Psoas muscle (tissue), 8 donors: ENCODE measurements at places on chromosomes 16 and 17. TPM values are rescaled to one million over a fixed set of nuclear protein-coding genes. Genes with fewer than 3 reads are reported as not detected.

DNA sequence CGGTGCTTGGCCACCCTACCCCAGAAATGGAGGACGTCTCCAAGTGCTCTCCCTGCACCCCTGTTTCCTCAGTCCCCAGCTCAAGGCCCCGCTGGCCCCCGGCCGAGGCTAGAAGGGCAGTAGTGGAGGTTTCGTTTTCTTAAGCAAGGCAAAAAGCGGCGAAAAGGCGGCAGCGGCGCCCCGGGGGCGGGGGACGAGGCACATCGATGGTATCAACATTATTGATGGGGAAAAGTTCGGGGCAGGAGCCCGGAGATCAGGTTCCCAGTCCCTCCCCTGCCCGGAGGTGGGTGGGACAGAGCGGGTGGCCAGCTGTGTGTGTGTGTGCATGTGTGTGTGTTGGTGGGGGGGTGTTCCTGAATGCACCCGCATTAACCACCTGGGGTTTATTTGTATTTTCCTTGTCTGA lies 4.1 kb upstream of the SALL1 start:
- DNase-seq: no peak

The ERCC4 gene
- total RNA-seq: 10.8 TPM

- no peak for DNase-seq
Observed at GRCh38 chr17:38982858-38983746, 15.9 kb upstream of the FBXO47 start.

The LITAF gene
- 60.2 TPM for total RNA-seq

The SSTR5 gene
- not detected for total RNA-seq

DNA sequence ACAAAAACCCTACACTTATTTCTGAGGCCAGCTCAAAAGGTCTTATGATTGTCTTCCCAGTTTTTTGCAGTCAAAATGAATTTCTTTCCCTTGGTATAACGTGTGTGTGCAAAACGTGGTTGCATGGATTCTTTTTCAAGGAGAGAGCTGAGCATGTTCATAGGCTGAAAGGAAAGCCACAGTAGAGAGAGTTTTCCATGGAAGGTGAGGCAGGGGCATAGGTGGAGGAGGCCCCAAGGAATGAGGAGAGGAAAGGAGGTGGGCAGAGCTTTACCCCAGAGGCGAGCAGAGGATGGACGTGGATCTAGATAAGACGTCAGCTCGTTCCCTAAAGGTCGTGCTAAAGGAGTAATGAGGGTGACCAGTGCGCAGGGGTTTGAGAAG lies 22.8 kb downstream of the TRPV2 start:
- DNase-seq: no peak

- DNase-seq: peak; percentile 93
Observed at GRCh38 chr17:81991684-81992305, 14.4 kb downstream of the ASPSCR1 start.

DNA sequence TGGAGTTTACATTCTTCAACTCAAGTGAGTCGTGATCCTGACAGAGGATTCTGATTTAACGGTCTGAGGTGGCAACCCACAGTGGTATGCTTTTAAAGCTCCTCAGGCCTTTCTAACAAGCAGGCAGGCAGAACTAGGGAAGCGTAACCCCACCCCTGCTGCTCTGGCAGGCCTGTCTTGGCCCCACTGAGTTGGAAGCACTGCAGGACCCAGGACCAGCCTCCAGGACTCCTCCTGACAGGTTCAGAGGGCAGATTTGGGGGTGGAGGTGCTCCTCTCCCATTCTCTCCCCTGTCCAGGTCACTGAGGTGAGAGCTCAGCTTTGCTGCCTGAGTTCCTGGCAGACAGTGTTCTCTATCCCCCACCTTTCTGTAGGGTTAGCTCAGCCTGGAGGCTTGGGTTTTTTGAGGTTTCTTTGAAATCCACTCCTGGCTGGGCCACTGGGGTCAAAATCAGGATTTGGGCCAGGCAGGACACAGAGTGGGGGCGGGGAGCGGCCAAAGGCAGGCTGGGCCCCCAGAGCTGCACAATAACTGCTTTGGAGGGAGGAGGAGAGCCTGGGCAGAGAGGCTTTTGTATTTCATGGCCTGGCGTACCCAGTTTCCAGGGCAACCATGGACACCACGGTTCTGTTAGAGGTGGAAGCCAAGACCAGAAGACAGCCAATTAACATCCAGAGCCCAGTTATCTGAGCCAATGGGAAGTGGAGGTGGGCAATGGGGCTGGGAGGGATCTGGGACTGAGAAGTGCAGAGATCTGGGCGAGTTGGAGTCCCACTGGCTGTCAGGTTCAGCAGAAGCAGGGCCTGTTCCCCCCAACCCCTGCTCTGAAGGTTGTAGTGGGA lies 9.5 kb downstream of the MRPL27 start:
- peak; percentile 42 for DNase-seq

The PYY gene
- total RNA-seq: not detected

DNA sequence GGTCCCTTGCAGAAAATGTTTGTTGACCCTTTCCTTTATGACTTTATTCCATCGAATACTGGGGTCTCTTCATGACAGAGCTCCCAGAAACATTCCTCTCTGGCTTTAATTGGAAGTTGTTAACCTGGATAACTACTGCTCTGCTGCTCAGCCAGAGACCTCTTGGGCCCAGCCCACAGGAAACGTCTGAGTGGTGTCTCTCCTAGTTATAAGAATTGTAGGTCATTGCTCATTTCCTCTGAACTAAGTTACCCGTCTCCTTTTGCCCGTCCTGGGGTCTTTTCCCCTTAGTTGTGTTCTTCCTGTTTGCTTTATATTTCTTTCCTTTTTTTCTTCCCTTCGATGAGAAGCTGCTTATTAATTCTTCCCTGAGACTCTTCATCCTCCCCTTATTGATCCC lies 9.0 kb downstream of the MAP2K6 start:
- DNase-seq: no peak

The ARL16 gene
- total RNA-seq: 7.8 TPM

- DNase-seq: no peak
Observed at GRCh38 chr16:84461029-84461412, 43.4 kb downstream of the MEAK7 start.

DNA sequence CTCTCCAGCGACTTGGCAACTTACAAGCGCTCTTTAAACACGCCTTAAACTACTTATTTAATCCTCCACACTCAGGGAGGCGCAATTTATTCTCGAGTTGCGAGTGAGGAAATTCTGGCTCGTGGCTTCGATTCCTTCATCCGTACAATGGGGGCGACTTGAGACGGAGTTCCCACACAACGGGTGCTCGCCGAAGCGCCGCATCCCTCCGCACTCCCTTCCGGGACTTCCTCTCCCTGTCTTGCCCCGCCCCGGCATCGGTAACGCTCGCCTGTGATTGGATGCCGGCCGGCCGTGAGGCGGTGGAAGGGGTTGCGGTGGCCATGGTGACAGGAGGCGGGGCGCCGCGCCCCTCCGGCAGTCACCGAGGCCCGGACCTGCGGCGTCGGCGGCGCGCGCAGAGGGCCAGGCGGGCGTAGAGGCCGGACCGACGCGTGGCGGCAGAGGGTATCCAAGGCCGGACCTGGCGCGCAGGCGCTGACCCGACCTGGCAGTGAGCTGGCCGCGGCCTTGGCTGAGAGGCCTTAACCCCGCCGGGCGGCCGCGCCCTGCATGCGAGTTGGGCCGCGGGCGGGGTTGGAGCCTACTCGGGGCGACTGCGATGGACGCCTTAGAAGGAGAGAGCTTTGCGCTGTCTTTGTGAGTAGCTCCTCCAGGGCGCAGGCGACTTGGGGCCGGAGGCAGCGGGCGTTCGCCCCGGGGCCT lies at the start of gene ARL2BP:
Gene ARL2BP, plus strand, starts transcription at position 493 of the 705 bp plus-strand sequence. Its CDS starts 109 bp downstream, at position 602.
- DNase-seq: peak; percentile 99

The AIPL1 gene
- total RNA-seq: not detected

DNA sequence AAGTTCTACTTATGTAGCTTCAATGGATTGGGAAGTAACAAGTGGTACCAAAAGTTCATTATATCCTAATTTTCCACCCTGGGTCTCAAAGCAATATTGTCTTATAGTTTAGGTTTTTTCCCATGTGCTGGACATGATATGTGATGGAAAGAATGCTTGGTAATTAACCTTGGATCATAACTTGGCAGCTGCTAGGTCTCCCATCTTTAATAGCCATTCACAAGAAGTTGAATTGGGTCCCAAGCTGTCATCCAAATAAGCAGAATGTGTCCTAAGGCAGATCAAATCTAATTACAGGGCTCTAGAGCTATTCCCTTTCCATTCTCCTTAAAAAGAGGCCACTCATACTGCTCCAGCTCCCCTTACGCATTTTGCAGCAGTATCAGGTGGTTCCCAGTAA lies 44.7 kb upstream of the KCNJ16 start:
- no peak for DNase-seq

The CA5A gene
- not detected for total RNA-seq

The RUNDC3A gene
- not detected for total RNA-seq

DNA sequence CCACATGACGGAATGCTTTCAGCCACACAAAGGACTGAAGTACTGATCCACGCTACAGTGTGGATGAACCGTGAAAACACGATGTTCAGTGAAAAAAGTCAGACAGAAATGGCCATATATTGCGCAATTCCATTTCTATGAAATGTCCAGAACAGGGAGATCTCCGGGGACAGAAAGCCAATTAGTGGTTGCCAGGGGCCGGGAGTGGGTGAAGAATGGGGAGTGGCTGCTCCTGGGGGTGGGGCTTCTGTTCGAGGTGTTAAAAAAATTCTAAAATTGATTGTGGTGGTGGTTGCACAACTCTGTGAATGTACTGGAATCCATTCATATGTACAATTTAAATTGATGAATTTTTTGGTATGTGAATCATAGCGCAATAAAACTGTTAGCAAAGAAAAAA lies 154.8 kb upstream of the HSBP1 start:
- DNase-seq: no peak

The MYH3 gene
- total RNA-seq: 5.8 TPM

DNA sequence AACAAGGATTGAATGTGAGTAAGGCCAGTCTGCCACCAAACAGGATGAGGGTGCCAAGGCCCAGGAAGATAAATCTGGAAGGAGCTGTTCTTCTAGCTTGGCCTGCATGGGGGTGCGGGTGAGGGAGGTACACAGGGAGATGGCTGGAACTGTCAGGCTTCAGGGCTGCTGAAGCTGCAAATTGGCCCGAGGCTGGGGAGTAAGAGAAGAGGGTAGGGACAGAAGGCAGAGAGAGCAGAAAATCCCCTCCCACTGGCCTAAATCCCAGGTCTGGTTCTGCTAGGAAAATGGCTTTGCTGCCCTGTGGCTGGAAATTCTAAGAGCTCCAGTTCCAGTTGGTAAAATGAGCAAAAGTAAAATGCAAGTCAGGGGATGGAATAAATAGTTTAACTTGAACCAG lies 87.9 kb downstream of the CCDC182 start:
- no peak for DNase-seq

DNA sequence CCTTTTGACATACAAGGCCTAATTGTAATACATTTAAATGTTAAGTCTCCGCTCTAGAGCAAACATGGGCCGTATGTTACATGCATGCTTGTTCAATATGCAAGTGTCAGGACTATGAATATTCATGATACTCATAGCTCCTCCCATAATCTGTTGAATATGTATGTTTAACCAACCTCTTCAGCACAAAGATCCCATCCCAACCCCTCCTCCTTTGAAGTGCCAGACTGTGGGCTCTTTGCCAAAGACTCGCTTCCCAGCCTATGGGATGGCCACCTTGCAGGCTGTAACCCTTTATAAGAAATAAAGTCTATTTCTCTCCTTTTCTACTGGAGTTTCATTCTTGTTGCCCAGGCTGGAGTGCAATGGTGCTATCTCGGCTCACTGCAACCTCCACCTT lies 156.2 kb downstream of the ABCC12 start:
- no peak for DNase-seq

The MYH2 gene
- total RNA-seq: 4,227 TPM

The AATK gene
- 1.3 TPM for total RNA-seq

GRCh38 chr17:60371818-60372510 lies 20.0 kb downstream of the USP32 start:
- DNase-seq: no peak

- no peak for DNase-seq
Observed at GRCh38 chr16:60107437-60107836, 1373.3 kb upstream of the GOT2 start.

- no peak for DNase-seq
Observed at GRCh38 chr16:68009157-68009735, 6.5 kb downstream of the DPEP2NB start.

DNA sequence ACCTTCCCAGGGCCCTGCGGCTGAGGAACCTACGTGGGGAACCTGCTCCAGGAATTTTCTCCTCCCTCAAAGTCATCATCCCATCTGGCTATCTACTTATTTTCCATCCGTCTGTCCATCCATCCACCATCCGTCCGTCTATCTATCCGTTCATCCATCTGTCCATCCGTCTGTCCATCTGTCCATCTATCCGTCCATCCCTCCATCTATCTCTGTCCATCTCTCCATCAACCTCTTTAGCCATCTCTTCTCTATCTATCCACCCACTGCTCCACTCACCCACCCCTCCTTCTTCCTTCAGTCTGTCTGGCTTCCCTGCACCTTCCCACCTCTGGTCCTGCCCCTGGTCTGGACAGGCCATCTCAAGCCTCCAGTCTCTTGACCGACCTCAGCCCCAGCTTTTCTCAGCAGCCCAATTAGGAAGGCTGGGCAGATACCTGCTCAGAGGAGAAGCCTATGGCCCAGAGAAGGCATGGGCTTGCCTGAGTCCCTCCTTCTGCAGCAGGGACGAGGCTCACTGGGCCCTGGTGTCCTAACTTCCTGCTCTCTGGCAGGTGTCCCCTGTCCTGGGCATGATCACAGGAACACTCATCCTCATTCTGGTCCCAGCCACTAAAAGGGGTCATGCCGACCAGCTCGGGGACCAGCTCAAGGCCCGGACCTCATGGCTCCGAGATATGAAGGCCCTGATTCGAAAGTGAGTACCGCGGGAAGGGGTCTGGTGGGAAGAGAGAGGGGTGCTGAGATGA lies 23.0 kb downstream of the MYBBP1A start:
- DNase-seq: no peak

The CA10 gene
- total RNA-seq: not detected

GRCh38 chr17:73224663-73225305 lies 31.9 kb downstream of the COG1 start:
- DNase-seq: no peak

The ASGR2 gene
- total RNA-seq: 0.62 TPM

The PRAC2 gene
- not detected for total RNA-seq
